ENCODE measurements at places on chromosomes 3 and 15. TPM values are rescaled to one million over a fixed set of nuclear protein-coding genes. Genes with fewer than 3 reads are reported as not detected.
A peak's percentile ranks its signal among the peaks of the same experiment; 100 is the strongest.

DNA sequence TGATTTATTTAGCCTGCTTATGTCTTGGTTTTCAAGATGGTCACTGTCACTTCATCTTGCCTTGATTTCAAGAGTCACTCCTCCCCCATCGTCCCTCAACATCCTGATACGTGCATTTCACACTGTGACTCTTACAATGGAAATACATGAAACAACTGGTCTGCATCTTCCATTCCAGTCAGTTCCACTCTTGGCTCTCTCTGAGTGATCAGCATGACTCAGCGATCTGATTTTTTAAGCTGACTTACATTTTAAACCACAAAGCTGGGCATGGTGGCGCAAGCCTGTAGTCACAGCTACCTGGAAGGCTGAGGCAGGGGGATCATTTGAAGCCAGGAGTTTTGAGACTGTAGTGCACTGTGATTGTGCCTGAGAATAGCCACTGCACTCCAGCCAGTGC lies 271.2 kb upstream of the ROPN1 start:
- no peaks in the 10 kb centered on the region for H3K4me1 ChIP-seq
- H3K27ac ChIP-seq = no peak overlapping the region
- no peak for DNase-seq
- H3K36me3 ChIP-seq = no peaks in the 10 kb centered on the region
- H3K27me3 ChIP-seq = no peaks in the 10 kb centered on the region

DNA sequence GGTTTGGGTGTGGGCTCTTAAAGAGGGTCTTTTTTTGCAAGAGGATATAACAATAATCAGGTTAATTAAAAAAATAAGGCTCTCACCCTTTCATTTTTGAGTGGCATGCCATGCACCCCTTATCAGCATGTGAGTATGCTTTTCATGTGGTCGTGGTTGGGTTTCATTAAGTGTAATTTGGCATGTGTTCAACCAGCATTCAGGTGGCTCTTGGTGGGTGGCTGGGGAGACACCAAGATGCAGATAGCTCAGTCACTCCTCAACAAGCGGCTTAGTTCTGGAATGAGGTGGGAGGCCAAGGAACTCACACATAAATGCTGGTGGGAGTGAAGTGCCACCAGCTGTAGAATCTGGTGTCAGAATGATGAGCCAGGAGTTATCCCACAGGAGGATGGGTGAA lies 66.8 kb downstream of the FLNB start:
- H3K4me1 ChIP-seq = no peaks in the 10 kb centered on the region
- no peaks in the 10 kb centered on the region for H3K36me3 ChIP-seq
- no peaks in the 10 kb centered on the region for H3K27me3 ChIP-seq
- H3K27ac ChIP-seq = no peak overlapping the region
- H3K4me3 ChIP-seq = no peak overlapping the region

The GOLGA8Q gene
- total RNA-seq = 0.15 TPM

The TM6SF1 gene
- total RNA-seq = 0.62 TPM

DNA sequence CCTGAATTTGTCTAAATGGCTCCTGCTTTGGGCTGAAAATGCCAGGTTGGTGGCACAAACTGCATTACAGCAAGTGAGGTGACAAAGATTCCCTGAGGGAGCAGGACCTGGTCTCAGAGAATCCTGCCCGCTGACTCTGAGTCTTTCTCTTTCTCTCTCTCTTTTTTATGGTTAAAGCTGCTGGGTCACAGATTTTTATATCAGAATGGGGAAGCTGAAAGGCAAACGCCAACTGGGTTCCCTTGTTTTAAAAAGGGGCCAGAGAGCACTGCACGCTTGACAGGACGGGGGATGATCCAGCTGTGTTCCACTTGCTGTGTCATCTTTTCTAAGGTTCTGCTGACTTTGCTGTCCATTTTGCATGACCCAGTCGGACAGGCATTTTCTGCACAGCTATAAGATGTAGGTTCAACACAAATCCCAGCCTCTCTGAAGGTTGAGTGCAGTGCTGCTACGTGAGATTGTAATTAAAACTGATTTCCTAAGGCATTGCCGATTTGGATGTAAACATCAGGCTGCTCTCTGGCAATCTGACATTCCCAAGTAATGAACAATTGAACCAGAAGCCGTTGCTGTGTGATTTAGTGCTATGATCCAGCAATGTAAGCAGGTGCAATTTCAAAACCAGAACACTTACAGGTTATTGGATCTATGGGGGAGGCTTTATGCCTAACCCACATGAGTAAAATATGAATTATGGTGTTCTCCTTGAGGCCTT lies 25.8 kb downstream of the ARHGEF3 start:
- H3K36me3 ChIP-seq = no peaks in the 10 kb centered on the region
- DNase-seq = no peak

GRCh38 chr15:88512078-88512477 lies 34.4 kb downstream of the DET1 start:
- H3K4me1 ChIP-seq = no peaks in the 10 kb centered on the region
- H3K36me3 ChIP-seq = peaks cover 7% of the 10 kb centered on the region
- no peak for DNase-seq

The TNFAIP8L3 gene
- total RNA-seq = 5.3 TPM

The CKMT1A gene
- total RNA-seq = 204 TPM

The ABI3BP gene
- 34.6 TPM for total RNA-seq

The SPATA12 gene
- not detected for total RNA-seq

The CCDC174 gene
- 17.9 TPM for total RNA-seq

- H3K4me1 ChIP-seq = no peaks in the 10 kb centered on the region
- DNase-seq = no peak
- H3K4me3 ChIP-seq = no peak overlapping the region
- no peaks in the 10 kb centered on the region for H3K36me3 ChIP-seq
- no peaks in the 10 kb centered on the region for H3K27me3 ChIP-seq
- H3K27ac ChIP-seq = no peak overlapping the region
Observed at GRCh38 chr3:21435871-21436270, 315.1 kb downstream of the ZNF385D start.

DNA sequence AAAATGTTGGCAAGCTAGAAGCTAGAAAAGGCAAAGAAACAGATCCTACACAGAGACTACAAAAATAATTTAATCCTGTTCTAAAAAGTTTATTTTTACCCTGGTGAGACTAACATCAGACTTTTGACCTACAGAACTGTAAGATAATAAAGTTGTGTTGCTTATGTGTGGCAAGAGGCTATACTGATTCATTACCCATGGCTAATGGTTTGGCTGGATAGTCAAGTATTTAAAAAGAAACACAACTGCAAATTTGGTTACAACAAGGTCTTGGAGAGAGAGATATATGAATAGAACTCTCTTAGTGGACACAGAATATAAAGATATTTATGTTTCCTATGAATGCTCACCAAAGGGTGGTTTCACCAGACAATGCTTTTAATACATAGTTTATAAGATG lies 364.2 kb upstream of the PLSCR5 start:
- no peaks in the 10 kb centered on the region for H3K4me1 ChIP-seq
- no peak for DNase-seq
- H3K27me3 ChIP-seq = no peaks in the 10 kb centered on the region
- H3K36me3 ChIP-seq = no peaks in the 10 kb centered on the region
- H3K4me3 ChIP-seq = no peak overlapping the region
- H3K27ac ChIP-seq = no peak overlapping the region

The LRRC34 gene
- total RNA-seq = 0.77 TPM

DNA sequence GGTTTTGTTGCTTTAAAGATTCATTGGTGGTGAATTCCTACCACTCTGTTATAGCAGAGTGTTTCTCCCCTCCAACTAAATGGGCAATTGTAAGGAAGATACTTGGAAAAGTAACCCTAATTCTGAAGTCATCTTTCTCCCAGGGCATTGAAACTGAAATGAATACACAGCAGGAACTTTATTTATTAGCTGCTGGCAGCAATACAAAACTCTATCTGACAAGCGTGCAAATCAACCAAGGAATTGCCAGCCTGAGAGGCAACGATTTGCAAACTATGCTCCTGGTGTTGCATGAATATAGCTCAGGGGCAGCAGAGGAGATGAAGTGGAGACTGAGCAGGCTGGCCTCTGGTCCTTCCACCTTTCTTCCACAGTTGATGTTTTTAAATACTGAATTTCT lies 48.9 kb downstream of the CD200R1 start:
- no peaks in the 10 kb centered on the region for H3K27me3 ChIP-seq
- H3K36me3 ChIP-seq = no peaks in the 10 kb centered on the region
- no peak overlapping the region for H3K27ac ChIP-seq
- no peak for DNase-seq
- H3K4me3 ChIP-seq = no peak overlapping the region

The CISH gene
- 19.6 TPM for total RNA-seq

The HHLA2 gene
- total RNA-seq = 57.9 TPM

GRCh38 chr3:46565607-46566039 lies 479 bp downstream of the LRRC2 start:
- H3K36me3 ChIP-seq = no peaks in the 10 kb centered on the region
- no peaks in the 10 kb centered on the region for H3K27me3 ChIP-seq
- peak; percentile 24 for DNase-seq
- H3K4me1 ChIP-seq = peaks cover 7% of the 10 kb centered on the region
- peak overlapping the region; percentile 58 for H3K4me3 ChIP-seq
- no peak overlapping the region for H3K27ac ChIP-seq

- H3K27ac ChIP-seq = no peak overlapping the region
- DNase-seq = no peak
- no peaks in the 10 kb centered on the region for H3K4me1 ChIP-seq
- no peaks in the 10 kb centered on the region for H3K27me3 ChIP-seq
- H3K36me3 ChIP-seq = no peaks in the 10 kb centered on the region
Observed at GRCh38 chr3:99767291-99767690, 50.4 kb upstream of the CMSS1 start.

GRCh38 chr3:38713121-38713520 lies 63.6 kb upstream of the SCN5A start:
- no peaks in the 10 kb centered on the region for H3K27me3 ChIP-seq
- no peak overlapping the region for H3K4me3 ChIP-seq
- DNase-seq = no peak
- no peaks in the 10 kb centered on the region for H3K36me3 ChIP-seq

- no peaks in the 10 kb centered on the region for H3K4me1 ChIP-seq
- no peak overlapping the region for H3K27ac ChIP-seq
- no peaks in the 10 kb centered on the region for H3K36me3 ChIP-seq
- H3K27me3 ChIP-seq = no peaks in the 10 kb centered on the region
- H3K4me3 ChIP-seq = no peak overlapping the region
Observed at GRCh38 chr15:64837502-64837901, 4.2 kb upstream of the PLEKHO2 start.

DNA sequence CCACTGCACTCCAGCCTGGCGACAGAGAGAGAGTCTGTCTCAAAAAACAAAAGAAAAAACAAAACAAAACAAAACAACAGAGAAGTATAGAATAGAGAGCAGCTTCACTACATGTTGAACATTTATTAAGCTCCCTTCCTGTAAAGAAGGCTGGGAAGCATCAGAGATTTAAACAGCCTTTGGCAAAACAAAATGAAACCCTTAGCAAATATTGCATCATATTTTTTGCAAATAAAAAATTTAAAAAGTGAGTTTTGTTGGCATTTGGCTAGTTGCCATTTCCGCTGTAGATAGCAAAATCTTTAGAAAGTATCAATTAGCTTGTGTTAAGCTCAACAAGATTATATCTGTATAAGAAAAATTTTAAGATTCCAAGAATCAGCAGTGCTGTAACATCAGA lies 151.2 kb downstream of the SERPINI1 start:
- no peaks in the 10 kb centered on the region for H3K27me3 ChIP-seq
- H3K4me1 ChIP-seq = no peaks in the 10 kb centered on the region
- no peak overlapping the region for H3K27ac ChIP-seq
- no peak for DNase-seq
- H3K36me3 ChIP-seq = no peaks in the 10 kb centered on the region

The DISP2 gene
- 16.3 TPM for total RNA-seq

The WNT5A gene
- total RNA-seq = 7.2 TPM

- H3K36me3 ChIP-seq = no peaks in the 10 kb centered on the region
- no peak for DNase-seq
- H3K27me3 ChIP-seq = no peaks in the 10 kb centered on the region
- no peak overlapping the region for H3K27ac ChIP-seq
Observed at GRCh38 chr3:65636326-65636725, 402.4 kb downstream of the MAGI1 start.

- no peaks in the 10 kb centered on the region for H3K4me1 ChIP-seq
- no peaks in the 10 kb centered on the region for H3K27me3 ChIP-seq
- H3K4me3 ChIP-seq = no peak overlapping the region
- DNase-seq = no peak
- no peak overlapping the region for H3K27ac ChIP-seq
Observed at GRCh38 chr3:97825101-97825500, 3.3 kb downstream of the CRYBG3 start.

The NAALADL2 gene
- 8.5 TPM for total RNA-seq

The MRPL3 gene
- total RNA-seq = 113 TPM

GRCh38 chr3:191139736-191140135 lies 59.3 kb upstream of the OSTN start:
- no peaks in the 10 kb centered on the region for H3K36me3 ChIP-seq
- H3K4me1 ChIP-seq = no peaks in the 10 kb centered on the region
- no peaks in the 10 kb centered on the region for H3K27me3 ChIP-seq

DNA sequence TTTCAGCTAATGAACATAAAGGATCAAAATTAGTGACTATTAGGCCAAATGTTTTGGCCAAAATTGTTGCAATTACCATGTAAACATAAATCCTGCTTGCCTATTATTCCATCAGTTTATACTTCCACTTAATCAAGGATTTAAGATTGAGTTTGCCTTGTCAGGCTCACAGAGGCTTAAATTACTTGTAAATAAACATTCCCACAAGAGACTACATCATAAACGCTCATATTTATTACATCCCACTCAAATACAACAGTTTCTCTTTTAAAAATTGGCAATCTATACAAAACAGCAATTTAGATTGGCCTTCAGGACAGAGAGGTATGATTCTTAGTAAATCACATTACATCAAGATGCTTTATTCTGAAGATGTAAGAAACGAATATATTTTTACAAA lies 9.9 kb upstream of the MAP4 start:
- no peaks in the 10 kb centered on the region for H3K36me3 ChIP-seq
- H3K4me1 ChIP-seq = no peaks in the 10 kb centered on the region
- H3K4me3 ChIP-seq = no peak overlapping the region
- no peak for DNase-seq

The C2CD4A gene
- total RNA-seq = 2.4 TPM

The TNK2 gene
- 28.5 TPM for total RNA-seq

The GPR62 gene
- not detected for total RNA-seq

- no peaks in the 10 kb centered on the region for H3K27me3 ChIP-seq
- H3K36me3 ChIP-seq = no peaks in the 10 kb centered on the region
Observed at GRCh38 chr3:54905261-54905888, 22.5 kb downstream of the LRTM1 start.

GRCh38 chr3:39474126-39474515 lies 6.6 kb downstream of the MOBP start:
- no peaks in the 10 kb centered on the region for H3K27me3 ChIP-seq
- no peak overlapping the region for H3K27ac ChIP-seq
- H3K4me3 ChIP-seq = no peak overlapping the region
- no peaks in the 10 kb centered on the region for H3K4me1 ChIP-seq

The ZIC4 gene
- not detected for total RNA-seq

DNA sequence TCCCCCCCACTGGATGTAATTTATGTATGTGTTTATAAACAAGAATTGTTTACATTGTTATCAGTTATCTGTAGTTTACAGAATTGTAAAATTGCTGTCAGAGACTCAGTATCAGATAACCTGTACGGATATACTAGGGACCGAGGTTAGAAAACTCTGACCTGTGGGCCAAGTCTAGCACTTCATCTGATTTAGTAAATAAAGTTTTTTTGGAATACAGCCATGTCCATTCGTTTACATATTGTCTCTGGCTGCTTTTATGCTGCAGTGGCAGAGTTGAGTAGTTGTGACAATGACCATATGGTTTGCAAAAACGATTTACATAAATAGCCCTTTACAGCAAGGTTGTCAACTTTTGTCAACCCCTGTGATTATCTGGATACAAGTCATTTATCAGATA lies 52.6 kb downstream of the LRRC28 start:
- H3K27me3 ChIP-seq = no peaks in the 10 kb centered on the region
- H3K27ac ChIP-seq = no peak overlapping the region
- H3K4me1 ChIP-seq = no peaks in the 10 kb centered on the region
- no peak overlapping the region for H3K4me3 ChIP-seq
- DNase-seq = no peak
